Immature natural killer cell (primary cell): ENCODE measurements at places on chromosomes 5 and 9. TPM values are rescaled to one million over a fixed set of nuclear protein-coding genes. Genes with fewer than 3 reads are reported as not detected.

The FOCAD gene
- polyA plus RNA-seq, result 13.9 TPM

The PGM5 gene
- not detected for polyA plus RNA-seq

The TESK1 gene
- 8.1 TPM for polyA plus RNA-seq

The IL13 gene
- 0.28 TPM for polyA plus RNA-seq

The CNTNAP3 gene
- polyA plus RNA-seq, result not detected

The PKD2L2 gene
- 0.23 TPM for polyA plus RNA-seq

The OCLN gene
- not detected for polyA plus RNA-seq

The PAEP gene
- polyA plus RNA-seq, result not detected

The KCNV2 gene
- not detected for polyA plus RNA-seq

The FOXD4L5 gene
- polyA plus RNA-seq, result not detected

The CATSPER3 gene
- polyA plus RNA-seq, result 0.53 TPM

The SYK gene
- polyA plus RNA-seq, result 82.6 TPM

The AHRR gene
- not detected for polyA plus RNA-seq

The MED7 gene
- 14.6 TPM for polyA plus RNA-seq

The GRAMD2B gene
- 4.4 TPM for polyA plus RNA-seq

The CD180 gene
- 0.52 TPM for polyA plus RNA-seq

The PCDHB7 gene
- not detected for polyA plus RNA-seq

The PCDHGA11 gene
- polyA plus RNA-seq, result 0.11 TPM

The CNTLN gene
- 0.12 TPM for polyA plus RNA-seq
